GM23248 (cell line): ENCODE measurements at places on chromosomes 2 and 18. TPM values are rescaled to one million over a fixed set of nuclear protein-coding genes. Genes with fewer than 3 reads are reported as not detected.

- DNase-seq = no peak
Observed at GRCh38 chr2:183995632-183996031, 602.7 kb upstream of the ZNF804A start.

DNA sequence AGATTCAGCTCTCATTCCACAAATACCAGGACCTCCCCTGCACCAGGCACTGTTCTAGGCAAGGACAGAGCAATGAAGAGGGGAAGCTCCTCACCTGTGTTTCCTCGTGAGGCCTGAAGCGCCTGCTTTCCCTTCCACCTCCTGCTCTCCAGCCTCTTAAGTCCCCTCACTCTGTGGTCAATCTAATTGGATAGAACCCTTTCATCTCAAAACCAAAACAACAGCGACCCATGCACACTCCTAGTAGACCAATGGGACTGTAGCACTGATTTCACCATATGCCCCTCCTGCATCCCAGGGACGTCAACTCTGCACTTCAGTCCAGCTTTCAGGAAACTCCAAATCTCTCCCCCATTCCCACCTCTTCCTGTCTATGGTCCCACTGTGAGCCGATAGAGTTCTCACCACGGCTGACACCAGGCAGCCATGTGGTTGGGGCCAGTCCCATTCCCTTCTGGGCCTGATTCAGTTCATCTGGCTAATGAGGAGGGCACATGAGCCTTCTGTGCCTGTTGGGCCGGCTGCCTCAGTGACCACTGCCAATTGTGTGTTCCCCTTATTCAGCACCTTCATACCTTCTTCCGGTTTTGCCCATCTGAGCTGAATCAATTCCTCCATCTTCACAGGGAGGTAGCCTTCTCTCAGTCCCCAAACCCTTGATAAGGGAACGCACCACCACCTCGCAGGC lies 33.3 kb upstream of the MAT2A start:
- no peak for DNase-seq

GRCh38 chr2:240160291-240161086 lies 20.0 kb upstream of the OTOS start:
- no peak for DNase-seq

The FAM237A gene
- total RNA-seq = not detected in 2 replicates

GRCh38 chr2:220556658-220557057 lies 929.2 kb downstream of the SLC4A3 start:
- DNase-seq = peak; percentile 80

DNA sequence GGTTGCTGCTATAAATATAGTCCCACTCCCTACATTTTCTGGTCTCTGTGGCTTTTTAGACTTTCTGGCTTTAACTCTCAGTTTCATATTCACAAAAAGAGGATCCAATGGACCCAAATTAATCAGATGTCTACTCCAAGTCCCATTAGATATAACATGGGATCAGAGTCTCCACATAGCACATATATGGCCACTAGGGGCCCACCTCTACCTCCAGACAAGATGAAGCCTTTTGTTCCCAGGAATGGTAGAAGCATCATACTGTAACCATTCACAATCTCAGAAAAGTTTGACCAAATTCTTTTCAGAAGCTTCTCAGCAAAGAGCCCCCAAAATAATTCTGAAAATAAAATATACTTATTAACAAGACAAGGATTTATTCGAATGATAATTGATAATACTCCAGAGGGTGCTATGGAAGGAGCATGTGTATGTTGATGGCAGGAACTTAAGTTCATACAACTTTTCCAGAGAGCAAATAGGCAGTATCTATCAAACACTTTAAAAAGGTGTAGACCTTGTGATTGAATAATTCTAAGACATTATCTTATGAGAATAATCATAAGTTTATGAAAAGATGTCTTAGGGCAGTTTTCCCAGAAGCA lies 382.3 kb upstream of the CRIM1 start:
- DNase-seq = peak; percentile 57

- DNase-seq = no peak
Observed at GRCh38 chr18:42781298-42781815, 334.1 kb downstream of the RIT2 start.

- DNase-seq = no peak
Observed at GRCh38 chr2:85431570-85432205, 13.2 kb downstream of the SH2D6 start.

The PJVK gene
- 0.97 and 1.9 TPM in 2 replicates for total RNA-seq

DNA sequence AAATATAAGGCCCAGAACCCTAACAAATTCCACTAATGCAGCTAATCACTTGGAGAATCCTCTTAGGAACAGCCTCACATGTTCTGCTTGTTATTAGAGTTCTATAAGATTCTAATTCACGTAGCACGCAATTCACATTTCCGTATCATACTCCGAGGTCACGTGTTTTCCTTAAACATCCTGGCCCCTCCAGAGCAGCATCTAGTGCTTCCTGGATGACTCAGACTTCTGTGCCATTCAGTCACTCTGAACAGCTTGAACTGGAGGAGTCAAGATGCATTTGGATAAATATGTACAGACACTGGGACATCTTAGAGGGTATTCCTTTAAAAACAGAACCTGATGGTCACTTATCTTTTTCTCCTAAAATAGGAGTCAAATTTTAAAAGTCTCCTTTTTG lies 156.5 kb downstream of the MYO5B start:
- DNase-seq = no peak

DNA sequence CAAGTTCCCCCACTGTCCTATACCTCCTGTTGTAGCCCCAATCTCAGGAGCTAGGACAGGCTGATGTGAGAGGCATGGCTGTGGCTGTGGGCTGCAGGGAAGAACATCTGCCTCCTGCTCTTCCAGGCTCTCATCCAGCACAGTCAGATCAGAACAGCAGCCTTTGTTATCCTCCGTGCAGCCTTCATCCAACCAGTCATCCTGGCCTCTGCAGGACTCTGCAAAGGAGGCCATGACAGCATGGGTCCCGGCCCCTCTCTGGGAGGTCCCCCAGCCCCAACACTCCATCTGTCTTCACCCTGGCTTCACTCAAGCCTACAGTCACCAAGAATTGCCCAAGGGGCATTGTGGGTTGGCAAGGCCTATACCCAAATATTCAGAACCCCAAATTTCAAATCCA lies 223.2 kb upstream of the COPS8 start:
- peak; percentile 66 for DNase-seq

DNA sequence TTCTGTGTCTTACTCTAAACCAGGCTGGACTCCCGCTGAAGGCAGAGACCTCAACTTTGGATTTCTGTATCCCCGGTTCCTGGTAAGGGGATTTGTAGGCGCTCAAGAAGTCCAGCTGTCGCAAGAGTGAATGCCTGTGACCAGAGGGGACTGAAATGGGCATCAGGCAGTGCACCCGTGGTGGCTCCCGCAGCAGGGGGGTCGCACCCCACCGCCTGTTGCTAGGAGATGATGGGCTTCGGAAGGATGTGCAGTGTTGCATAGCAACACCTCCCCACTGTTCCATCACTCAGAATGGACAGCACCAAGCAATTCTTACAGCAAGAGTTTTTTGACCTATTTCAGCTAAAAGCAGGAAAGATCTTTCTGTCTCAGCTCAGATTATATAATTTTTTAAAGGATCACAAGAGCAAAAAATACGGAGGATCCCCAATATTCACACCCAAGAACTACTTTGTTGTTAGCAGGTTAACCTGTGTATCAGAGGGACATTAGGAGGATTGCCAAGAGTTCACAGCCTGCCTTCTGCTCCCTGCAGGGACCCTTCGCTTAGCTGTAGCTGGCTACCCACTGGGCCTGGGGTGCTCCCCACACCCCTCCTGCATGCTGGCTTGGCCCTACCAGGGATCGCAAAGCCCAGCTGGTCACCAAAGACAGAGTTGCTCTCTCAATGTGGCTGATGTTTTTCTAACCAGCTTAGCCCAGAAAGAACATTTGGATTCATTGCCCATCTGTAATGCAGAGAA lies 63.8 kb downstream of the SOWAHC start:
- no peak for DNase-seq

GRCh38 chr2:22189893-22190480 lies 1066.2 kb downstream of the TDRD15 start:
- DNase-seq = no peak

The UGT1A5 gene
- total RNA-seq = not detected in 2 replicates

The ZNF396 gene
- 0.13 and 0.86 TPM in 2 replicates for total RNA-seq

DNA sequence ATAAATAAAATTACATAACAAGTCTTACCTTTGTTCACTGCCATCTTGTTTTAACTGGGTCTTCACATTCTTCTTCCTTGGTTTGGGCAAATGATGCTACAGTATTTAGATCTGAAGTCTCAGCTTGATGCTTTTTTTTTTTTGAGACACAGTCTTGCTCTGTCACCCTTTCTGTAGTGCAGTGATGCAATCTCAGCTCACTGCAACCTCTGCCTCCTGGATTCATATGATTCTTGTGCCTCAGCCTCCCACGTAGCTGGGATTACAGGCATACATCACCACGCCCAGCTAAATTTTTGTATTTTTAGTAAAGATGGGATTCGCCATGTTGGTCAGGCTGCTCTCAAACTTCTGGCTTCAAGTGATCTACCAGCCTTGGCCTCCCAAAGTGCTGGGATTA lies 53.2 kb upstream of the MAT2A start:
- DNase-seq = peak; percentile 62

DNA sequence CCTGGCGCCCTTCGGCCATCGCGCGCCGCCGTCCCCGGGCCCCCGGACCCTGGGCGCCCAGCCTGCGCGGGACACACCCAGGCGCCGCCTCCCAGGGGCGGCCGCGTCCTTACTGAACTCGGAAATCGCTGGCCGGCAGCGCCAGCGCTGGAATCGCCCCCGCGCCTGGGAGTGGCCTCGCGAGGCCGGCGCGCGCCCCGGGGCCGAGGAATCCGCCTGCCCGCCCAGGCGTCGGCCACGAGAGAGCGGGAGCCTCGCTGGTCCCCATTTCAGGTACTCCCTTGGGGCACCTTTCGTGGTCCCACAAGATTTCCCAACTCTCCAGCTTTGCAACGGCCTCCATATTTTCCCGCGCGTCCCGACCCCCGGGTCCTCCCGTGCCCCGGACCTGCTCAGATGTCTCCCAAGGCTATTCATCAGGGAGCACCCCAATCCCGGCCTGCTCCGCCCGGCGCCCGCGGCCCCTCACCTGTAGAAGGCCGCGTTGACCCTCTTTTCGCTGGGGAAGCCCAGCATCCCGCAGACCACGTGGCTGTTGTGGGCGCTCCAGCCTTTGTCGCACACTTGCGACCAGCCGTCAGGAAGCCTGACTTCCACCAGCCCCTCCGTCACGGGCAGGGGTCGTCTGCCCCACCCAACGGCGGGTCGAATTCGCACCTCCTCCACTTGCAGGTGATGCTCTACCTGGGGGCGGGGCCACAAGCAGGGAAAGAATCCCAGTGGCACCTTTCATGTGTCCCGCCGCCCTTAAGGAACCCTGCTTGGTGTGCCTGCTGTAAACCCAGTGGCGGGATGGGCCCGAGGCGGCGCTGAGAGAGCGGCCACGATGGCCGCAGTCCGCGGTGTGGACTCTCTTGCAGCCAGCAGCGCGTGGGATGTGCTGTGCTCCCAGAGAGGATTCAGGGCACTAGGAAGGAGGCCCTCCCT lies 4.6 kb downstream of the LOXL3 start:
- DNase-seq = peak; percentile 90

The GALNT13 gene
- total RNA-seq = 0.11 TPM in 1 of 2 replicates, not detected in the other

- no peak for DNase-seq
Observed at GRCh38 chr2:148014616-148015015, 5.9 kb downstream of the ORC4 start.

- DNase-seq = peak; percentile 91
Observed at GRCh38 chr2:120684289-120685065, 51.2 kb upstream of the GLI2 start.

The NT5DC4 gene
- total RNA-seq = not detected in 2 replicates

DNA sequence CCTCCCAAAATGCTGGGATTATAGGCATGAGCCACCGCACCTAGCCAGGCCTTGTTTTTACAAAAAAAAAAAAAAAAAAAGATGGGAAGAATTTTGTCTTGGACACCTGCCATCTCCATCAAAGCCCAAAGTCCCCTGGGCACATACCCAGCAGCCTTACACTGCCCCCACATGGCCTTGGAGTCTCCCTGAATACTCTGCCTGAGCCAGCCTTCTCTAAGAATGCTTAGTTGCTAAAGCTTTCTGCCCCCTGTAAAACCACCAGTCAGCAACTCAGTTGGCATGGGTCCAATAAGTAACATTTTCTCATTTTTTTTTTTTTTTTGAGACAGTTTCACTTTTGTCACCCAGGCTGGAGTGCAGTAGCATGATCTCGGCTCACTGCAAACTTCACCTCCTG lies 40.6 kb downstream of the SPC25 start:
- peak; percentile 18 for DNase-seq

GRCh38 chr2:15031745-15032240 lies 399.3 kb downstream of the LRATD1 start:
- no peak for DNase-seq

DNA sequence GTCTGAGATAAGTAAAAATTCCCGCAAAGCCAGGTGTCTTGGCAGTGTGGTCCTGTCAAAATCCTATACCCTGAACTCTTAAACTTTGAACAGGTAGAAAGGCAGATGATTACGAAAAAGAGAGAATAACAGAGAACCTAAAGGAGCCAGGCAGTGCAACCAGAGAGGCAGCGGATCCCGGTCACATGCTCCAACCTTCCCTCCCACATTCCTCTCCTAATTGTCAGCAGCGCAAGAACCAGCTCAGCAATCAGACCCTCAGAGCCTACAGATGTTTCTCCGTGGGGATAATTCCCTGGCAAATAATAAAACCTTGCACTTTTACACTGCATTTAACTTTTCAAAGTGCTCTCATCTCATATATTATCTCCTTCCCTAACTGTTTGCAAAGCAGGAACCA lies 124.8 kb downstream of the EPHA4 start:
- DNase-seq = no peak

The GCG gene
- not detected in 2 replicates for total RNA-seq

The CD207 gene
- total RNA-seq = not detected in 2 replicates

The ACMSD gene
- not detected in 2 replicates for total RNA-seq

The RGPD3 gene
- total RNA-seq = 0.13 and 0.43 TPM in 2 replicates

DNA sequence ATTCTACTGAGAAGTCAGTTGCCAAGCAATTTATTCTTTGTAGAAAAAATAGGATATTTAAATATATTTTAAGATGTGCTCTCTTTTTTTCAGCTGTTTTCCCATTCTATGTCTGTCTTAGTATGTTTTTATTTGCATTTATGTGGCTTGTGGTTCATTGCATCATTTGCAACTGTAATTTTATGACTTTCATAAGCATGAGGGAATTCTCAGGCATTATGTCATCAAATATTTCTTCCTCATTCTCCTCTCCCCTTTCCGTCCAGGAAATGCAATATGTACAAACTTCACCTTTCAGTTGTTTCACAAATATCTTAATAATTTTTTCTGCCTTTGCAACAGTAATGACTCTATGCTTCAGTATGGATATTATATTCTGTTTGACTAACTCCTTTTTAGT lies 560.2 kb upstream of the LRATD1 start:
- no peak for DNase-seq

DNA sequence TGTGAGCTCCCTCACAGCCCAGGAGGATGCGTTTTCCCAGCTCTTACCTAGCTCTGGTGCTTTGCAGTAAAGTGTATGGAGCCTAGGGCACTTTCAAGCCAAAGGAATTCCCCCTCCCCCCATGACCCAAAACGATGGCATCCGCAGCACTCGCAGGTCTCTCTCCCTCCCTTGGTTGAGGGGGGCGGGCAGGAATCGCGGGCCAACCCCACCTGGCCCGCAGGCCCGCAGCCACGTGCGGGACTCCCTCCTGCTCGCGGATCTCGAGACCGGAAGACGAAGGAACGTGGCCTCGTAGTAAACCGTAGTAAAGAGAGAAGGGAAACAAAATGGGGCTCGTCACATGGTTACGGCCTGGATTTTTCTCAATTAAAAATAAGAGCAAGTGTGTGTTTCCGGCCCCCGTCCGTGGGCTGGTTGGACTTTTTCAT lies 8.5 kb downstream of the IRS1 start:
- DNase-seq = peak; percentile 85
